ENCODE measurements at places on chromosomes 3 and 15. TPM values are rescaled to one million over a fixed set of nuclear protein-coding genes. Genes with fewer than 3 reads are reported as not detected.

- DNase-seq = no peak
Observed at GRCh38 chr15:76057332-76058000, 2.3 kb upstream of the TMEM266 start.

GRCh38 chr3:59953104-59953503, 903.3 kb upstream of the CFAP20DC start:
- DNase-seq = no peak

GRCh38 chr15:95758851-95759250, 571.6 kb upstream of the NR2F2 start:
- no peak for DNase-seq

DNA sequence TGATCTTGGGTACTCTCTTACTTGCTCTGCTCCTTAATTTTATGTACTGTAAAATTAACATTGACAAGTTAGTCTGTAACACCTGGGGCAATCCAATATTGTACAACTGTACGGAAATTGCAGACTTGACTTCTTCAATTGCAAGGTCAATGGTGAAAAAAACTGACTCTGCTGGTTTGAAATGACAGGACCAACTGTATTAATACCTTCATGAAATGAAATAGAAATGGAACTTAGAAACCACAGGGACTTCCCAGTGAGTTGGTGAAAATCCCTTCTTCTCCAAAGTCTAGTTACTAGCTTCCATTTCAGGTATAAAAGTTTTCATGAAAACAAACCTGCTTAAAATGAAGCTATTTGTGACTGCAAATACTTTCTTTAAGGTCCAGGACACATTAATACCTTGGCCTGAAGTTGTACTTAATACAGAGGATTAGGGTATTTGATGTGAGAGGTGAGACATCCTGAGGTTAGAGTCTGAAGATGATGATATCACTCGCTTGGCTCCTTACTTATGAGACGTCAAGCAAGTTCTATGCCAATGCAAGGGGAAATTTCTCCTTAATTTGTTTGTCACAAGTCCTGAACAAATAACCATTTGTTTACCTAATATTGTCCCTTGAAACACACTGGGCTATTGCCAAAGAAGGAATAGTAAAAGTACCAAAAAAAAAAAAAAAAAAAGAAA, 226.2 kb upstream of the TP63 start:
- DNase-seq = no peak

DNA sequence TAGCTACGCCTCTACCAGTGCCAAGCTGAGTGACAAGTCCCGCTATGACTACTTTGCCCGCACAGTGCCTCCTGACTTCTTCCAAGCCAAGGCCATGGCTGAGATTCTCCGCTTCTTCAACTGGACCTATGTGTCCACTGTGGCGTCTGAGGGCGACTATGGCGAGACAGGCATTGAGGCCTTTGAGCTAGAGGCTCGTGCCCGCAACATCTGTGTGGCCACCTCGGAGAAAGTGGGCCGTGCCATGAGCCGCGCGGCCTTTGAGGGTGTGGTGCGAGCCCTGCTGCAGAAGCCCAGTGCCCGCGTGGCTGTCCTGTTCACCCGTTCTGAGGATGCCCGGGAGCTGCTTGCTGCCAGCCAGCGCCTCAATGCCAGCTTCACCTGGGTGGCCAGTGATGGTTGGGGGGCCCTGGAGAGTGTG, 5.7 kb downstream of the GRM2 start:
- no peak for DNase-seq

DNA sequence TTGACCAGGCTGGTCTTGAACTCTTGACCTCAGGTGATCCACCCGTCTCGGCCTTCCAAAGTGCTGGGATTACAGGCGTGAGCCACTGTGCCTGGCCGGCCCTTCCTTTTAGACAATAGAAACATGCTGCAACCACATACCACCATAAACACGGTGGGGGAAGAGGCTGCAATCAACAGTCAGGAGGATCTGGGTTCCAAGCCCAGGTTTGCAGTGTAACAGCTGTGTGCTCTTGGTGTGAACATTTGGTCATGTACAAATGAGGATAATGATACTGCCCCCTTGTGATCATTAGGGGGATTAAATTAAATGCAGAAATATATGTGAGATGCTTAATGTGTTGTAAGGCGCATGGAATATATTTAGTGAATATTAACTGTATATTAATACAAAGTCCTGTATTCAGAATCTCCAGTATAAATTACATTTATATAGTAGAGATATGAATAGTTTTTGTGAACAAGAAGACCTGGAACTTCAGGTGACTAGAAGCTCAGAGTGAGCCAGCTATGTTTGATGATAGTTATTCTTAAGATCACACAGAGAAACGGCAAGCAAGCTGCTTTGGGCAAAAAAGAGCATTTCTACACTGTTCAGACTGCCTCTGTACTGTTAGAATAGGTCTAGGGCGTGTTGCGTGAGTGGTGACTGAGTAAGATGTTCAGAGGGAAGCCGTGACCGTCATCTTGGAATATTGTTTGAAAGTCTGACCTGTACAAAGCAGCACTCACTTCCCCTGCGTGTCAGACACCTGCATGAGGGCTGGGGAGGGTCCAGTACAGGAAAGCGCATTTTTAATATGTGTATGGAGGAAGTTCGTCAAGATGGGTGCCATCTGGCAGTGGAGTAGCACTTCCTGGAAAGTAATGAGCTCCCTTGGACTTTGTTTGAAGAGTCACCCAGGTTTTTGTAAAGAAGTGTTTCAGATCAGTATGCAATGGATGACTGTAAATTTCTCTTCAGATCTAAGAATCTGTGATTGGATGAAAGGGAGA, 125.8 kb downstream of the PGPEP1L start:
- no peak for DNase-seq

DNA sequence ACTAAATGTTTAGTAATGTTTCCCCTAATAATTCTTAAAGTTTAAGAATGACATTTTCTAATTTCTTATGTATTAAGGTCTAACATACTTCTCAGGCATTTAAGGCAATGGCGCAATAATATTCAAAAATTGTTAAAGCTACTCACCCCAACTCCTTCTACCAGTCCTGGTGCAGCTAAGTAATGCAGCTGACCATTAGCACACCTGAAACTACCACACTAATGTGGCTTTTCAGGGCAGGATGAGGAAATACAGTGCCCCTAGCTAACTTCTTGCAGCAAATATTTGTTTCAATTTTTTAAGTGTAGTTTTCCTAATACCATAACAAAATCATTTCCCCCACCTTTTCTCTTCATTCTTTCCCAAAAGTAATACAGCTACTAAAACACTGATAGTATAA, 827.7 kb downstream of the FHIT start:
- DNase-seq = no peak

DNA sequence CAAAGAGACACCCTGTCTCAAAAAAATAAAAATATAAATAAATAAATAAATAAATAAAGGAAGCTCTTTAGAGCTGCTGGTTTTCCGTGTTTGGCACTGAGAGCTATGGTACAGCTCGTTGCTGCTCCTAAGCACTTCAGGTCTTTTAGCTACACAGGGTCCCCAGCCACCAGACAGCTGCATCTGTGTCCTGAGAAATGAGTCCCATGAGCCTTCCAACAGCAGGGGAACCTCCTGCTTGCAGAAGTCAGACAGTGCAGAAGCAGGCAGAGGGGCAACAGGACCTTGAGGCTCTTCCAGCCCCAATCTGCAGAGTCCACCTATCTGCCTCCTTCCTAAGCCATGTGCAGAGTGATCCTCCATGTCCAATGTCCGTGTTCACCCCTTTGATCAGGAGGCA, 159.0 kb downstream of the SV2B start:
- DNase-seq = no peak

- DNase-seq = no peak
Observed at GRCh38 chr3:177250151-177250550, 52.9 kb upstream of the TBL1XR1 start.

- DNase-seq = no peak
Observed at GRCh38 chr3:33624756-33625155, 93.3 kb downstream of the CLASP2 start.

DNA sequence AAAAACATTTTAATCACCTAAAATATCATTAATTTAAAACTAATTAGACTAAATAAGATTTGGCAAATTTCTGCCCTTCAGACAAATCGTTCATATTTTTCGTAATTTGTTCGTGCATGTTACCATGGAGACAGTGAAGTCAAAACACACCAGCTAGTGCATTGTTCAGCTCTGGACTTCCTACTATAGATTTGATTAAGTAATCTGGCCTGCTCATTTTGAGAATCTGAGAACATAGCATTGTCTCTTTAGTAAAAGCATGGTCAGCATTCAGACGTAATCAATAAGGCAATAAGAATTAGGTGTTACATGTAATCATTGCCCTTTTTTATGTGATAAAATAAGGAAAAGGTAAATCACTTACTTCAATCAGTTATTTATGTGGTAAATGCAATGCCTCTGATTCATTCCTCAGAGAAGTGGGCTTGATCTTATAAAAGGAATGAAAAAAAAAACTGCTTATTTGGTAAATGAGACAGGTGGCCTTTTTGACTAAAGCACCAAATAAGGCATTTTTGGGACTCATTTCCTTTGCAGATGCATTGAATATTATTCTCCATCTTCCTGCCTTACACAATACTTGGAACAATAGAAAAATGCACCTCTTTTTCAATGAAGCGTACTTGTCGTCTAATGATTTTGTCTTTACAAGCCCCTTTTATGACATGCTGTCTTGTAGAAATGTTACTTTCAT, 84.5 kb upstream of the FNDC3B start:
- DNase-seq = no peak

DNA sequence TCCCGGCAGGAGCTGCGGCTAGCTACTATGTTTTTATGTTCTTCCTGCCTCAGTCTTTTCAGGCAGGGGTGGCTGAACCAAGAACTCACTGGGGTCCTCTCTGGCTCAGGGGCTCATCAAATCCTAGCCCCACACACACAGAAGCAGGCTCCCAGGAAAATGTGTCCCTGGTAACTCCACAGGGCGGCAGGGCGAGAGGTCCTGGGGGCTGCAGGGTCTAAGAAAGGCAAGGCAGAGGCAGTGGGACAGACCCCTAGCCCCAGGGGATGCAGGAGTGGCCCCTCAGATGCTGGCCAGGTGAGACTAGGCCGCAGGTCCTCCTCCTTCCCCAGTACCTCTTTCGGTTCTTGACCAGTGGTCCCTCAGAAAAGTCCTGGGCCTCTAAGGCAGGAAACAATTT, 48.9 kb downstream of the PTH1R start:
- DNase-seq = no peak

GRCh38 chr3:12560505-12561190, 3.8 kb downstream of the MKRN2 start:
- no peak for DNase-seq

DNA sequence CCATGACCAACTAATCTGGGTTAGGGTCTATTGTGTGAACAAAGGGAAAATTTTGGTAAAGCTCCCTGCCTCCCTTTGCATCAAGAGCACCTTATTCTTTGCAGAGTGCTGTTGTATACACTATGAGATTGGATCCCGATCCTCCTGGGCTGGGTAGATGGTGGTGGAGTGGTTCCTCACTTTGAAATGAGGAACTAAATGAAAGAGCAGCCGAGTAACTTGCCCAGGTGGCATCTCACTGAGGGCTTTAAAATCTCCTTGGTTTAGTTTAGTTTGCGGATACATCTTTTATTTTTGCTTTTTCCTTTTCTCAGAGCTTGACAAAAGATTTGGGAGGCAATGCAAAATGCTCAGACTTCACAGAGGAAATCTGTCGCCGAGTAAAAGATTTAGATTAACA, 19.4 kb downstream of the IDH3A start:
- no peak for DNase-seq

DNA sequence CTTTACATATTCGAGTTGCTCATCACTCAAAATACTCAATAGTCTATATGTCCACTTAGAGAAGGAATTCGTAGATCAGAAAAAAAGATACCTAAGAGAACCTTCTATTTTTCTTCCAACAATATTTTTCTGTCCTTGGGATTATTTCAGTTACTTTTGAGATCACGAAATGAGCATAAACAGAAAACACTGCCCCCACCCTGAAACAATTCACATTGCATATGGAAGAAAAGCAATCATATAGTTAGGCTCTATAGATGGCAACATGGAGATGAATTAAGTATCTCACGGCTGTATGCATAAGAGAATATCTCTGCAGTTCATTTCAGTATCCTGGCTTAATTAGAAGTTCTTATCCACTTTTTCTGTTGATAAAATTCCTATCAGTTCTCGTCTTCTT, 391.1 kb downstream of the FGF12 start:
- no peak for DNase-seq

DNA sequence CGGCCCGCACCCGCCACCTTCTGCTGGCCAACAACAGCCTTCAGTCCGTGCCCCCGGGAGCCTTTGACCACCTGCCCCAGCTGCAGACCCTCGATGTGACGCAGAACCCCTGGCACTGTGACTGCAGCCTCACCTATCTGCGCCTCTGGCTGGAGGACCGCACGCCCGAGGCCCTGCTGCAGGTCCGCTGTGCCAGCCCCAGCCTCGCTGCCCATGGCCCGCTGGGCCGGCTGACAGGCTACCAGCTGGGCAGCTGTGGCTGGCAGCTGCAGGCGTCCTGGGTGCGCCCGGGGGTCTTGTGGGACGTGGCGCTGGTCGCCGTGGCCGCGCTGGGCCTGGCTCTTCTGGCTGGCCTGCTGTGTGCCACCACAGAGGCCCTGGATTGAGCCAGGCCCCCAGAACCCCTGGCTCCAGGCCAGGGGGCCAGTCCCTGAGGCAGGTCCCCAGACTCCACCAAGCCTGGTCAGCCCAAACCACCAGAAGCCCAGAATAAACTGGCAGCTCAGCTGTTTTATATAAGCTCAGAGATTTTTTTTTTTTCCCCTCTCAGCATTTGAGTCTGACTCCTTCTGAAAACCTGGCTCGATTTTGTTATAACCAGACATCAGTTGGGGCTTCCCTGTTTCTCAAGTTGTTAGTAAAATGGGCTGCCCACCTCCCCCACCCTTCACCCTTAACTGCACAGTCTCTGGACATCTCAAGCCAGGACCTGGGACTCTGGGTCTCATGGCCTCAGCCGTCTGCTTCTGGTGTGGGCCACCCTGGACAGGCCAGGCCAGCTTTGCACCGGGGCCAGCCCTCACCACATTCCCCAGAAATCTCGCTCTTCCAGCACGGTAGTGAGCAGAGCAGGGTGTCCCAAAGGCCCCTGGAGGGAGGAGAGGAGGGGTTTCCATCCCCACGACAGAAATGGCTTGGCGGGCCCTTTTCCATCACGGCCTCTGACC, 1.6 kb downstream of the GP9 start:
- DNase-seq = no peak

GRCh38 chr3:53730576-53730975, 115.6 kb downstream of the CHDH start:
- DNase-seq = no peak

GRCh38 chr3:36434687-36435426, 54.6 kb downstream of the STAC start:
- peak; percentile 43 for DNase-seq

TRNT1 gene
- 18.5 TPM for total RNA-seq

GOLGA8N gene
- total RNA-seq = 1.6 TPM

NR1I2 gene
- 0.14 TPM for total RNA-seq

SLC9C1 gene
- total RNA-seq = 2.2 TPM

KIF7 gene
- 5.4 TPM for total RNA-seq

GHRL gene
- total RNA-seq = not detected

Measured in kidney epithelial cell (primary cell).